ENCODE measurements at places on chromosomes 5 and 9. TPM values are rescaled to one million over a fixed set of nuclear protein-coding genes. Genes with fewer than 3 reads are reported as not detected.

Gene C1QTNF2
- total RNA-seq: 2.0 TPM

Gene PCDHB15
- total RNA-seq: 6.7 TPM

Gene GOLGA2
- 96.9 TPM for total RNA-seq

Gene ANKRD18B
- total RNA-seq: 2.4 TPM

Gene PLPP7
- total RNA-seq: 126 TPM

Gene AK3
- total RNA-seq: 153 TPM

Gene HK3
- total RNA-seq: 15.4 TPM

DNA sequence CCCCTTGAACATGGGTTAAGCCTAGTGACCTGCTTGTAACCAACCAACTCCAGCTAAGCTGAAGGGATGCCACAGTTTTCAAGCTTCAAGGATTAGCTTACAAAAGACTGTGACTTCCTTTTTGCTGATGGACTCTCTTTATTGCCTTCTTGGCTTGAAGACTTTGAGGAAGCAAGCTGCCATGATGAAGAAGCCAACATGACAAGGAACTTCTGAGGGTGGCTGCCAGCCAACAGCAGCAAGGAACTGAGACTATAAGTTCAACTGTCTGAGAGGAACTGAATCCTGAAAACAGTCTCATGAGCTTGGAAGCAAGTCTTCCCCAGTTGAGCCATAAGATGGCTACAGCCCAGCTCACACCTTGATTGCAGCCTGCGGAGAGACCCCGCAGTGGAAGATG, 116.1 kb upstream of the TAF11L2 start:
- peak; percentile 78 for DNase-seq

- no peak for DNase-seq
Measured at GRCh38 chr5:168613996-168614395, 34.8 kb upstream of the PANK3 start.

DNA sequence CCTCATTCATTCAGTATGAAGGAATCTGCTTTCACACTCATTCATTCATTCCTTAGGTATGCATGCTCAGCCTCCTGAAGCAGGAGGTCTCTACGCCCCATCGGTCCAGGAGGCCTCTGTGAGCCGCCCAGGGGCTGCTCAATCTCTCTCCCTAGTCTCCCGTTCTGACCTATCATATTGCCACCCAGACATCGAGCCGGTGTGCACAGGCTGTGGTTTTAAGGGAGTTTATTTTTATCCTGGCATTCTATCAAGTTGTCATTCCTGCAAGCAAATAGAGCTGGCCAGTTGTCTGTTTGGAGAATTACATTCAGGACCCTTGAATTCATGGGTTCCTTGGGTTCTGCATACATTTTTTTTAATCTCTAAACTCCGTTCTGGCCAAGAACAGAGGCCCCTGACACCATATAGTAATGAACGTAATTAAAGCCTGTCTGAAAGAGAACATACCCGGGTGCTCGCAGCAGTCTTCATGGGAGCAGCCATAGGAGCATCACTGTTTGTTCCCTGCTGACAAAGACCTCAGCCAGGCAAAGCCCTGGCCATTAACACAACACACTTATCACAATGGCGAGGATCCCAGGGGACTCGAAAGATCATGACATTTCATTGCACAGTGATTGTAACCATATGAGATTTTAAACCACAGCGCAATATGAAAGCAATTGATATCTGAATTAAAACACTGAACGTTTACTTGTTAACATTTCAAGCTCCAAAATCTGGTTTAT, 80.9 kb downstream of the ADAMTS16 start:
- DNase-seq: no peak

DNA sequence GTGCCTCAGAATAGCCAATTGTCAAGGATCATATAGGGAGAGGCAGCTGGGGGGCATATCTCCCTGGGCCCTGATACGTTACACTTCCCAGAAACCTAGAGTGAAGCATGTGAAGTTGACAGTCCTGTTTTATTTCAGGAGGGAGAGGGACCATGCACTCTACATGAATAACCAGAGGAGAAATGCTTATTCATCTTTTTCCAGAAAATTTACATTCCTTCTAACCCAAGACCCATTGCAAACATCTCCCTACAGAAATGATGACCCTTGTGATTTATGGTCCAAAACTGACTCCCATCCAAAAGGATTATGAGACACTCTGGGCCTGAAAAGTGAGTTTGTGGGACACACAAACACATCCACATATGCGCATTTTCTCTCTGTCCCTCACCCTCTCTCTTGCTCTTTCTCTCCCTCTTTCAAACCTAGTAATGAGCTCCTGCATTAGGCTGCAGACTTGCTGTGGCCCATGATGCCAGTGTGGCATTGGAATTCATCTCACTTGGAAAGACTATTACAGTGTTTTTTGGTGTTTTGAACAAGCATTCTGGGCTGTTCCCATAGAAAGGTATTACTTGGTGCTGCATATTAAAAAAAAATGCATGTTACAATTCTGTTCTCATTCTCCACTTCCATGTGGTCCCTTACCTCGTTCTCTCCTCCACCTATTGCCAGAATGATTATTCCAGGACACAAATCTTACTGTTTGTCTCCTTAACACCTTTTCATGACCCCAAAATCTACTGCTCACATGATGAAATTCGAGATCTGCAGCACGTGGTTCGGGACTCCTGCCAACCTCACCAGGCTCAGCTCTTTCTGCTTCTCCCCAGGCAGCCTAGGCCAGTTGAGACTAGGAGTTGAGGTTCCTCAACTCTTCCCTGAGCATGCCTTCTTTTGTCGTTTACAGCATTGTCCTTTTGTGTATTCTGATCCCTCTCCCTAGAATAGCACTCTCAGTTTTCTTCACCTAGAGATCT, 451.3 kb upstream of the KLF4 start:
- no peak for DNase-seq

- DNase-seq: peak; percentile 54
Measured at GRCh38 chr9:37976714-37977477, 73.0 kb upstream of the SLC25A51 start.

DNA sequence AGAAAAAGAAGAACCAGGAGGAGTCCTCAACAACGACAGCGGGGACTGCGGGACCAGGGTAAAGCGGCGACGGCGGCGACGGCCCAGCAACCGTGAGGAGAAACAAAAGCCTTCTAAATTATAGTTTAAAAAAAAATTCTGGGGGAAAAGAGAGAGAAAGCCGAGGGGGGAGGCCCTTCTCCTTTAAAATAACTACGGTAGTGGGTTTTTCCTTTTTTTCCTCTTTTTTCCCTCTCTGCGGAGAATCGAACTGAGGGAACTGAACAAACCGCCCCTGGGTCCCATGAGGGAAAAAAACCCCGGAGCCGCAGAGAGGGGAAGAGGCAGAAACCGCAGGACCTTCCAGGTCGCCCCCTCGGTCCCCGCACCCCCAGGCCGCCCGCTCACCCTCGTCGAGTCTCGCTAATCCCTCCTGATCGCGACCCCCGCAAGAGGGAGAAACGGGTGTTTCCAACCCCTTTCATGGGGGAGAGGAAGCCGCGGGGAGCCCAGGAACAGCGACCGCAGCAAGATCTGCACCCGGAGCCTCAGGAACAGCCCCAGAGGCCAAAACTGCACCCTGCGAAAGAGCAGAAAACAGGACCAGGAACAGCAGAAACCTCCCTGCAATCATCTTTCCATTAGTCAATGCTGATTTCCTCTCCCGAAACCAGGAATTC, 453 bp downstream of the CPEB4 start:
- peak; percentile 35 for DNase-seq

GRCh38 chr9:105510024-105510423, 47.9 kb upstream of the FKTN start:
- DNase-seq: no peak

GRCh38 chr9:42388146-42388690, 204.8 kb downstream of the SPATA31A6 start:
- peak; percentile 30 for DNase-seq

GRCh38 chr5:58800356-58800755, 217.5 kb downstream of the RAB3C start:
- DNase-seq: no peak

GRCh38 chr5:34007201-34007620, 639 bp downstream of the AMACR start:
- DNase-seq: peak; percentile 63

DNA sequence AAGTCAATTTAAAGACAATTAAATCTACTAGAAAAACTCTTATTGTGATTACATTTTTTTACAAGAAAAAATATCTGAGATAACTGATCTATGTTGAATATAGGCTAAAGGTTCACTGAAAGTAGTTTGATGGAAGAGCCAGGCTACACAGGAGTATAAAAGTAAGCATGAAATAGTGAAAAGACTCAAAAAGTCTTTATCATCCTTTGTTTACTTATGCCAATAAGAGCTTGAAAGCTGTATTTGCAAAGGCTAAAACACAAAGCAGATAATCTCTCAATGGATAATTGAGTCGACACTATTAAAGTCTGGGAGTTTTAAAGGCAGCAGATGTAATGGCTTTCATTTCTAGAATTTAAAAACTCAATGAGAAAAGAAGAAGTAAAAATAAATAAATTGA, 42.0 kb downstream of the SSBP2 start:
- no peak for DNase-seq

DNA sequence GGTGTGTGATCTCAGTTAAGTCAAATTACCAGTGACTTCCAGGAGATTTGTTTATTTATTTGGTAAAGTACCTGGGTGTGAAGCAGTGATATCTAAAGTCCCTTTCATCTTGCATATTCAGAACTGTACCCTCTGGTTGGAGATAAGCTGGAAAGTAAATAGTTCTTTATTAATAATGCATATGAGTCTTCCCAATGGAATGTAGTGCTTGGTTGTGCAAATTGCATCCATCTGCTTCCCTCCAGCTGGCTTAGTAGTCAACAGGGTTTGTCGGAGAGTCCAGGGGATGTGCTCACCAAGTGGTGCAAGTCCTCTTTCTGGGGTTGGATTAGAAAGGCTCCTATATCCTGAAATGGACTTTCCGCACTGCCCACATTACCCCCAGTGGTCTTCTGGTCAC, 42.0 kb downstream of the TRPM3 start:
- DNase-seq: no peak

DNA sequence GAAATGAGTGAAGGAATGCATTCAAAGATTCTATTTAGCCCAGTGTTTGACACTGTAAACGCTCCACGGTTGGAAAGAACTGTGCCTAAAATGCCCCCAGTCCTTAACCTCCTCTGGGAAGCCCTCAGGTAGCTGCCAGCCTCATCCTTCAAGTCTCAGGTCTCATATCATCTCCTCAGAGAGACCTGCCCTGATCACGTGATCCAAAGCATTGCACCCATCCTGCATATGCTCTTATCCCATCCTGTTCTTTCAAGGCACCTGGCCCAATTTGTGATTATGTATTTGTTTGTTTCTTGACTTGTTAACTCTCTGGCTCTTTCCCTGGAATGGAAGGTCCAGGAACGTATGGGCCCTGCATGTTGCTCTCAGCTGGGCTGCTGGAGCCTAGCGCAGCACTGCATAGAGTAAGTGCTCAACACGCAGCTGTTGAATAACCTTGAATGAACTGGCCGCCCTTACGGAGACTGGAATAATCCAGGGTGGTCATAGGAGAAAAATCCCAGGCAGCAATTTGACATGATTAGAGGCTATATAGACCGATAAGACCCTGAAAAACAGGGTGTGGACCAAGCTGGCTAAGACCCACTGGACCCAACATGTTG, 8.7 kb downstream of the C1QTNF2 start:
- no peak for DNase-seq

GRCh38 chr9:107239474-107239873, 43.6 kb upstream of the RAD23B start:
- no peak for DNase-seq

GRCh38 chr5:63822614-63823013, 139.6 kb downstream of the HTR1A start:
- DNase-seq: no peak

DNA sequence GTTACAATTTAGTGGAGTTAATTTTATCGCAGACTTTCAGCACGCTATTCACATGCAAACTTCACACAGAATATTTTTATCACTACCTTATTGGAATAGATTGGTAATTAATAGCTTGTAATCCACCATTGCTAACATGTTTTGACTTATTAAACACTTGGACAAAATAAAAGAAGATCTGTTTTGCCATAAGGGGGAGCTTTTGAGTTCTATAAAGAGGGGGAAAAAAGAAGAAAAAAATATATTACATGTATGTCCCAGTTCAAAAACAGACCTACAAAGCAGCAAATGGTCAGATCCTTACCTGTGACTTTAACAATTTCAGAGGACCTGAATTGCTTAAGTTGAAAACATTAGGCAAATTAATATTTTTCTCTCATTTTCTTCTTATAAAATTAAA, 1.2 kb upstream of the PAPPA start:
- no peak for DNase-seq

DNA sequence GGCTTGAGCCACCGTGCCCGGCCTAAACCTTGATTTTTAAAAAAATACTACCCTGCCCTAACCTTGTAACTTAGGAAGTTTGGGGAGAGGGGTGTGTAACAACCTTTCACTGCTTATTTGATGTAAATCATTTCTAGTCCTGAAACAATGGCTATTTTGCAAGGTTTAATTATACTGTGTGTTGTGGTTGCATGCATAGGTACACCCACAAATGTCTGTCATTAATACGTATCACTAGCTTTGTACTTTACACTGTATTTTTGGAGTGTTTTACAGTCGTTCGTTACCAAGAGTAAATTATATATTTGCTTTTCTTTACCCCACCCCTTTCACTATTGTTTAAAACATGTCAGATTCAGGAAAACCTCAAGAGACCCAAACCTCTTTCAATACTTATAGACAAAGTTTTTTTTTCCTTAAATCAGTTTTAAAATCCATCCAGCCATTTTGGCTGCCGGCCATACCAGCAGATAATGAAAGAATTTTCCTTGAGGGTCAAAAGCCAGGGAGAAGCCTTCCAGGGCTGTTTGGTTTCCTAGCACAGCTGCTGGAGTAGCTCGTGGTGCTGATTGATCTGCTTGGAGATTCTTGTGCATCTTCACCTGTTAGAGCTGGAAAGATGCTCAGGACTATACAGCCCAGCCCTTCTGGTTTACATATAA, 50.7 kb downstream of the DOCK8 start:
- DNase-seq: no peak

GRCh38 chr5:137142346-137142745, 356.8 kb downstream of the SPOCK1 start:
- no peak for DNase-seq

All from right cardiac atrium (tissue), 5 donors.